Stromal cell of bone marrow (primary cell): ENCODE measurements at places on chromosomes 16 and 17.

GRCh38 chr16:8966817-8967131 lies 3.1 kb upstream of the USP7 start:
- DNase-seq = no peak

- DNase-seq = no peak
Measured at GRCh38 chr17:61402978-61403800, 3.5 kb downstream of the TBX2 start.

DNA sequence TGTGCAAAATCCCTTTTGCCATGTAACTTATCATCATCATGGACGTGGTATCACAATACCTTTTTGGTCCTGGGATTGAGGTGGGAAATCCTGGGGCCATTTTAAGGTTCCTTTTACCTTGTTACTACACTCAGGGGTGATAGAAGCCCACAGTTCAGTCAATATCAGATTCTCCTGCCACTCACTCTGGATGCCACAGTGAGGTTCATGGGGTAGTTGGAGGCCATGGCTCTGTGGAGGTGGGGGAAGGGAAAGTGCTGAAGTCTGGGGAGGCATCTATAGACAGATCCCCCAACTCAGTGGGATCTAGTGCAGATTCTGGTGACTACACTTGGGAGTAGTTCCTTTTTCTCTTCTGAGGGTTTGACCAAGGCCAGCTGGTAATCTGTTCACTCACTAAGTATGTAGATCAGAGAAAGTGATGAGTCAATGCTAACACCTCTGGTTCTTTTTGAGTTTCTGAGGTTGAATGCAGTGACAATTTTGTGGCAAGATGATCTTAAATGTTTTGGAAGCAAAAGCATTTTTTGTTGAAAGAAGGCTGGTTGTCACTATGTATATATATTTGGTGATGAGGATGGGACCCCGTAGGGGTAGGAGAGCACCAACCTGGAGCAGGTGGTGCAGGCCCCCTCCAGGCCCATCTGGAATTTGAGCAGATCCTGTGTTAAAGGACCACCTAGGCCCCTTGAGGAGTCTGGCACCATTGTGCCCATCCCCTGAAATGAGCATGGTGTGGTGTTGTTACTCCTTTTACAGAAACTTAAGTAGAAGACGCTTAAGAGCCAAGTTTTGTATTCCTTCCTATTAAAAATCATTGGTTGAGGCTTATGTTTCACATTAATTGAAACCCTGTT lies 18.8 kb upstream of the IRF8 start:
- DNase-seq = no peak

- no peak for DNase-seq
Measured at GRCh38 chr17:4375039-4375748, 8.7 kb upstream of the UBE2G1 start.

- no peak for DNase-seq
Measured at GRCh38 chr16:1206786-1207185, 18.3 kb downstream of the TPSG1 start.

DNA sequence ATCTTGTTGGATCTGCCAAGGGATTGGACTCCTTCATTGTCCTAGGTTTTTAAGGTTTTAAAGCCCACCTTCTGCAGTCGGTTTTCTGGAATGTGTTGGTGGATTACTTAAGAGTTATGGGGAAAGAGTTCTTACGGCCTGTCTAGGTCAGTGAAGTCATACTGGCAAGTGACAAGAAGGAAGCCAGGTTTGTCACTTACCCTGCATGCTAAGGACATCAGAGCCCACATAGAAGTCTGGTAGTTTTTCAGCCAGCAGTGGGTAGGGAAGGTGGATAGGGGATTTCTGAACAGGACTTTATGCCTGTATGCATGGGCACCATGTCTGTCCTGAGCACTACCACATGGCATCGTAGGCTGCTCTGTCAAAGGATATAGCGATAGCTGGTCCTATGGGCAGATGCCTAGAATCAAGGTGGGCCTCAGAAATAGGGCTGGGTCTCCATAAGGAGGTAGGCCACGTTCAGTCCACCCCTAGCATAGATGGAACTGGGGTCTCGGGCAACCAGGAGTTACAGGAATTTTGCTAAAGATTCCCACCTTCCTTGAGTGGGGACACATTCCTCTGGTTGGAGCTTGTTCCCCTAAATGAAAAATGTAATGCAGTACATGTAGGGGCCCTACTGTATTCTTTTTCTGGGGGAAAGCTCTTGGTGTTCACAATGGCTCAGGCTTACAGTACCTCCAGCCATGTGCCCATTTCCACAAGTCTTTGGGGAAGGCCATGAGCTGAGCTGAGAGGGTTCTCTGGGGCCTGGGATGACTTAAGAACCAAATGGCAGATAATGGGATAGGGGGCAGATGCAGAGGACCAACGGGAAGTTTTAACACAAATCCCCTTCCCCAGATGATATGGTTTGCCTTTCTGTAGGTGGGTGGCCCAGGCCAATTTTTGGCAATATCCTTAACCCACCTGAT lies 27.5 kb downstream of the TRPV2 start:
- DNase-seq = no peak

DNA sequence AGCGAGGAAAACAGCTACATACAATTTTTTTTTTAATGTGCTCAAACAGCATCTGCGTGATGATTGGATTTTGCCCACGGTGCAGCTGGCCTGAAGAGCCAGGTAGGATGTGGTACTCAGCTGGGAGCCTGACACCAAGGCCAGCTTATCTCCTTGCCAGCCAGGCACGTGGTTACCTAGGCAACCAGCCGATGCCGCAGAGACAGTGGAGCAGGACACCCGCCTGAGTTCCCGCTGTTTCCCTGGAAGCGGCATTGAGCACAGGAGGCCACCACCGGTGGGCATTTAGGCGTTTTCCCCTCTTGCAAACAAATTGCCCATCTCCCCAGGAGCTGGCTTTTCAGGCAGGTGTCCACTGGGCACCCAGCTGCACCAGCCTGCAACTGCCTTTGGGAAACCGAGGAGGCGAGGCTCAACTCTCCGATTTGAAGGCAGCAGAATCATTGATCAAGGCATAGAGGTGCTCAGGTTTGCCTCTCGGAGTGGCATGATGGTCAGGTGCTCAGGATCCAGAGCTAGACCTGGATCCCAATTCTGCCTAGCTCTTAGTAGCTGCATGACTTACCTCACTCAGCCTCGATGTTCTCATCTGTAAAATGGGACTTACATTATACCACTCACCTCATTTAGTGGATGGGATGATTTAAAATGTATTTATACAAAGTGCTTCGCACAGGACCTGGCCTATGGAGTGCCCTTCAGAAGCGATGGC lies 137.5 kb upstream of the PLCG2 start:
- no peak for DNase-seq

GRCh38 chr16:84610376-84610775 lies 7.5 kb downstream of the COTL1 start:
- DNase-seq = no peak

- DNase-seq = no peak
Measured at GRCh38 chr17:34371405-34372100, 8.5 kb upstream of the CCL1 start.

- DNase-seq = peak; percentile 32
Measured at GRCh38 chr17:68291836-68292688, 767 bp downstream of the ARSG start.

GRCh38 chr17:82831818-82832200 lies 8.0 kb downstream of the ZNF750 start:
- DNase-seq = no peak
